GM23248 (cell line): ENCODE measurements at places on chromosomes 5 and 9. TPM values are rescaled to one million over a fixed set of nuclear protein-coding genes. Genes with fewer than 3 reads are reported as not detected.

DNA sequence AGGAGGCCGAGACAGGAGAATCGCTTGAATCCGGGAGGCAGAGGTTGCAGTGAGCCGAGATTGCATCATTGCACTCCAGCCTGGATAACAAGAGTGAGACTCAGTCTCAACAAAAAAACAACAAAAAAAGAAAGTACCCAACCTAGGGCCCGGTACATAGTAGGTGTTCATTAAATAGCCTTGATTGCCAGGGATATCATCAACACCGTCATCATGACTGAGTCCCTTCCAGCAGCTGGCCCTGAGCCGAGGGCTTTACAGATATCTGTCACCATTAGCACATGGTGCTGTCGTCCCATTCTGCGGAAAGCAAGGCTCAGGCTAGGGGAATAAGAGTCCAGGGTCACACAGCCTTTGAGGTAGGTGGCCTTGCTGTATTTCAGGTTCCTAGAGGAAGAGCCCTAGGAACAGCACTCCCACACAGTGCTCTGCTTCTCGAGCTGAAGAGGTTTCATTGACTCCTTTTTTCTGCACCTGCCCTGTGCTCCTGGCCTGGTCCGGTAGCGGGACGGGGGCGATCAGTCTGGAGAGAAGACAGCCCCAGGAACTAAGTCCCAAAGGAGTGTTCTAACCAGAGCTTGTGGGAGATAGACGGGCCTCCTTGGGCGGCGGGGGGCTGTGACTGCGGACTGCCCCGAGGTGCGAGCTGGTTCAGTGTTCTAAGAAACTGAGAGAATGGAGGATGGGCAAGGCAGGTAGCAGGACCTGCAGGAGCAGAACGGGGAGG is 48.2 kb downstream of the CXXC5 start:
- H3K36me3 ChIP-seq = 0 out of 2 replicates have a peak, but pooled peaks cover 3% of the 10 kb centered on the region

- H3K27ac ChIP-seq = no peak overlapping the region
- no peaks in the 10 kb centered on the region for H3K36me3 ChIP-seq
- H3K27me3 ChIP-seq = no peaks in the 10 kb centered on the region
- DNase-seq = no peak
Measured at GRCh38 chr5:92514896-92515295, 1066.1 kb downstream of the NR2F1-AS1 start.

GRCh38 chr5:176528761-176529115 is 8.5 kb downstream of the RNF44 start:
- H3K27me3 ChIP-seq = no peaks in the 10 kb centered on the region
- no peaks in the 10 kb centered on the region for H3K4me1 ChIP-seq
- H3K36me3 ChIP-seq = no peaks in the 10 kb centered on the region
- no peak overlapping the region for H3K27ac ChIP-seq
- no peak for DNase-seq

DNA sequence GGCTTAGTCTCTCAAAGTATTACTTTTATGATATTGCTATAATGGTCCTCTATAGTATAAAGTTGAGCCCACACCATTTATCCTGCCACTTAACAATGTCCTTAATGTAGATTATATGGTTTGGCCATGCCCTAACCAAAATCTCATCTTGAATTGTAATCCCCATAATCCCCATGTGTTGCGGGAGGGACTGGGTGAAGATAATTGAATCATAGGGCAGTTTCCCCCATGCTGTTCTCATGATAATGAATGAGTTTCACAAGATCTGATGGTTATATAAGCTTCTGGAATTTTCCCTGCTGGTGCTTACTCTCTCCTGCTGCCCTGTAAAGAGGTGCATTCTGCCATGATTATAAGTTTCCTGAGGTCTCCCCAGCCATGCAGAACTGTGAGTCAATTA is 498.8 kb downstream of the RAB3C start:
- peaks cover 14% of the 10 kb centered on the region for H3K4me1 ChIP-seq
- DNase-seq = no peak
- no peaks in the 10 kb centered on the region for H3K36me3 ChIP-seq
- H3K27ac ChIP-seq = no peak overlapping the region

DNA sequence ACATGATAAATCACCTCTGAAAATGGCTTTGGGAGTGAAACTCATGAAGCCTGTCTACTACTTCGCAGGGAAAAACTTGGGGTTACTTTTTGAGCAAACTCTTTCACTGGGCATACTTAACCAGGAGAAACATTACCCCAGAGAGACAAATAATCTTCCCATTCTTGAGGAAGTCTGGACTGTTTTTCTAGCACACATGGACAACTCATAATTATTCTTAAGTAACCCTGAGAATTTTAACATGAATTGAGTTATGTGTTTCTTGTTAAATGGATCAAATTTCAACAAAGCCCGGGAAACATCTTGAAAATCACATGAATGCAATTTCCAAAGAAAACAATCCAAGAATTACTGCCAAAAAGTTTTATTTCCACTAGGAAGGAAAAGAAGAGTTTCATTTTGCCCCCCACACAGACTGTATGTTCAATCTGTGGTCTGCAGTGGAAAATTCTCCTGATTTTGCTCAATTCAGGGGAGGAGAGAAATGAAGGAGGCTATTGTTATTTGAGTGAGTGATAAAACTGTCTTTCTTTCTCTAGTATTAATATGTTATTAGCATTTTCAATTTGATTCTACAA is 564.8 kb upstream of the CLINT1 start:
- no peaks in the 10 kb centered on the region; the same call in 1 of the 2 replicates for H3K4me1 ChIP-seq
- no peaks in the 10 kb centered on the region for H3K36me3 ChIP-seq
- H3K27ac ChIP-seq = no peak overlapping the region
- no peaks in the 10 kb centered on the region for H3K27me3 ChIP-seq
- no peak for DNase-seq

DNA sequence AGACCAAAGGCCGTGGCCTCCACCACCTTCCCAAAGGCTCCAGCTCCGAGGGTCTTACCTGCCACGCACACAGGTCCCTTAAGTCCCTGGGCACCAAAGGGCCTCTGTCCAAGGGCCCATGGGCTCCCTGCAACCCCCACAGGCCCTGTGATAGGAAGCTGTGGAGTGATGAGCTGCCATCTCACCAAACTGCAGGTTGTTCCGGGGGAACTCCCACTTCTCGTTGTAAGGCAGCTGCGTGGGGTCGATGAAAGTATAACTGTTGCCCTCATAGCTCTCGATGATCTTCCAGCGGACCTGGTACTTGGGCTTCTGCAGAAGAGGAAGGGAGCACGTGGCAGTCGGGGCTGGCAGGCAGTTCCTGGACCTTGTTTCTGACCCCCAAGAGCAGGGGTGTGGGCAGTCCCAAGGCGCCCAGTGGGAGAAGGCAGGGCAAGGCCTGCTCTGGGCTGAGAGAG is 24.8 kb downstream of the CSF1R start:
- no peak overlapping the region for H3K4me3 ChIP-seq
- H3K27ac ChIP-seq = no peak overlapping the region
- DNase-seq = no peak
- no peaks in the 10 kb centered on the region for H3K36me3 ChIP-seq

DNA sequence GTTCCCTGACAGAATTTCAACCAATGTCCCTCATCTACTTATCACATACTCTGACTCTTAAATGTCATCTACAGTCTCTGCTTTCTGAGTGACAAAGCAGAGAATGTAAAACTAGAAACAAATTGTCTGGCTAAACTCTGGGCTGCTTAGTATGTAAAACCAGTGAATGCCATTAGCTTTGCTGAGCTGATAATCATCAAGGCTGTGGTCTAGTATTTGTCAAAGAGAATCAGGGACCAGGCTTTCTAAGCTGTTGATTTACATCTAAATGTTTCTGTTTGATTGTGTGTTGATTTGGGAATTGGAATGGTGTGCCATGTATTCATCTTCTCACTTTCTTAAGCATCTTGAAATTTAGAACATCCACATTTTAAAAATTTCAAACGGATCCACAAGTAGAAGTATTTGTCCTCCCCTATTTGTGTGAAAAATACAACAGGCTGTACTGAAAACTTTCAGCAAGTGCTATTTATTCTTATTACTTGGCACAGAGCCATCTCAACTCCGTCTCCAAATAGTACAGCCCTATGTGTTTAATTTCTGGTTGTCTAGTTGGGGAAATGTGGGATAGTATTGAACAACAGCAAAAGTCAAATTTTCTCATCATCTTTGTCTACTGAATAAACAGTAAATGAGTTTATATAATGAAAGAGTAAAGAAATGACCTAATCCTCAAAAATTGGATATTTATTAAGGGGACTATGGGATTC is 251.5 kb downstream of the KCTD16 start:
- H3K27me3 ChIP-seq = no peaks in the 10 kb centered on the region
- no peak overlapping the region for H3K4me3 ChIP-seq
- no peak for DNase-seq
- 0 out of 2 replicates have a peak, but pooled peaks cover 3% of the 10 kb centered on the region for H3K4me1 ChIP-seq
- no peaks in the 10 kb centered on the region for H3K36me3 ChIP-seq
- no peak overlapping the region for H3K27ac ChIP-seq

PCDHB9 gene
- 1.5 and 2.5 TPM in 2 replicates for total RNA-seq

DNA sequence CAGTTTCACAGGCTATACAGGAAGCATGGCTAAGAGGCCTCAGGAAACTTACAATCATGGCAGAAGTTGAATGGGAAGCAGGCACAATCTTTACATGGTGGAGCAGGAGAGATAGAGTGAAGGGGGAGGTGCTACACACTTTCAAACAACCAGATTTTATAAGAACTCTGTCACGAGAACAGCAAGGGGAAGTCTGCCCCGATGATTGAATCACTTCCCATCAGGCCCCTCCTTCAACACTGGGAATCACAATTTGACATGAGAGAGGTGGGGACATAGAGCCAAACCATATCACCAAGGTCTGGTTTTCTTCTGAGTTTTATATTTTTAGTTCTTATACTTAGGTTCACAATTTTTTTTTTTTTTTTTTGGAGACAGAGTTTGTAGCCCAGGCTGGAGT is 16.1 kb downstream of the ZCCHC9 start:
- no peak for DNase-seq
- no peak overlapping the region for H3K27ac ChIP-seq
- no peak overlapping the region for H3K4me3 ChIP-seq

TMEM174 gene
- total RNA-seq = not detected in 2 replicates

DNA sequence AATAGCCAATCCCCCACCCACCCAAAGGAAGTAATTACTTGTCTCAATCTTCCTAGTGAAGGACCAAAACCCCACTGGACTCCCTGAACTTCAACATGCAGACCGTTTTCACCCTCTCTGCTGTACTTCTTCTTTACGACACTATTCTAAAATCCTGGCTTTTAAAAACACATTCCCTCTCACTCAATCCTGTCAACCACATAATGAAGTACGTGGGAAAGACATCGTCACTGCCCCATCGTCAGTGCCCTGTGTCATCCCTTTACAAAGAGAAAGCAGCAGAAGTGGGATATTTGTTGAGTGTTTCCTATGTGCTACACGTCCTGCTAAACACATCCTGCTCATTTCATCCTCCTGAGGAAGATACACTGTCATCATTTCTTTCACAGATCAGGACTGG is 54.2 kb downstream of the MAPKAP1 start:
- no peak overlapping the region for H3K27ac ChIP-seq
- H3K4me3 ChIP-seq = no peak overlapping the region
- DNase-seq = no peak
- H3K36me3 ChIP-seq = no peaks in the 10 kb centered on the region
- peaks cover 56% of the 10 kb centered on the region for H3K4me1 ChIP-seq

GRCh38 chr9:68619636-68620035 is 79.0 kb upstream of the TMEM252 start:
- no peak overlapping the region for H3K4me3 ChIP-seq
- no peaks in the 10 kb centered on the region for H3K36me3 ChIP-seq
- DNase-seq = no peak
- no peaks in the 10 kb centered on the region for H3K27me3 ChIP-seq

GRCh38 chr5:55569513-55569865 is 34.7 kb upstream of the PLPP1 start:
- H3K27me3 ChIP-seq = no peaks in the 10 kb centered on the region
- H3K4me3 ChIP-seq = no peak overlapping the region
- H3K4me1 ChIP-seq = peaks cover 24% of the 10 kb centered on the region
- no peaks in the 10 kb centered on the region for H3K36me3 ChIP-seq

DNA sequence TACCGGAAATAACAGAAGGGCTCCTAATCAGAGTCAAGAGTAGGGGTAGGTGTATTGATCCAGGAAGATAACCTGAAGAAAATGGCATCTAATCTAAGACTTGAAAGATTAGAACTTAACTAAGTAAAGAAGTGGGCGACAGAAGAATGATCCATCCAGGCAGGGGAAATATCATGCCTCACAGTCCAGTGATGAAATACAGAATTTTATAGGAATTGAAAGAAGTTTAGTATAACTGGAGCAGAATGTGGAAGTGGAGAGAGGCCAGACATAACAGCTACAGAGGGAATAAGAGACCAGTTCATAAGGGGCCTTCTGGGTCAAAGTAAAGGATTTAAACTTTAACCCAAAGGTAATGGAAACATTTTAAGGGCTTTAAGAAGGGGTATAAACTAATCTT is 42.2 kb downstream of the ERP44 start:
- no peaks in the 10 kb centered on the region for H3K4me1 ChIP-seq
- no peak overlapping the region for H3K4me3 ChIP-seq
- peaks cover 20% of the 10 kb centered on the region; the same call in 1 of the 2 replicates for H3K36me3 ChIP-seq
- no peak overlapping the region for H3K27ac ChIP-seq
- DNase-seq = no peak

GCNT1 gene
- 8.5 and 26.3 TPM in 2 replicates for total RNA-seq

- no peak overlapping the region for H3K27ac ChIP-seq
- peaks cover 15% of the 10 kb centered on the region for H3K4me1 ChIP-seq
- H3K4me3 ChIP-seq = no peak overlapping the region
- peak; percentile 14 for DNase-seq
- H3K27me3 ChIP-seq = no peaks in the 10 kb centered on the region
Measured at GRCh38 chr9:110319781-110320492, 17.7 kb downstream of the TXNDC8 start.

- no peak overlapping the region for H3K27ac ChIP-seq
- H3K27me3 ChIP-seq = peaks cover 11% of the 10 kb centered on the region; the same call in 1 of the 2 replicates
- peak; percentile 64 for DNase-seq
Measured at GRCh38 chr5:19795218-19795617, 192.8 kb downstream of the CDH18 start.

DNA sequence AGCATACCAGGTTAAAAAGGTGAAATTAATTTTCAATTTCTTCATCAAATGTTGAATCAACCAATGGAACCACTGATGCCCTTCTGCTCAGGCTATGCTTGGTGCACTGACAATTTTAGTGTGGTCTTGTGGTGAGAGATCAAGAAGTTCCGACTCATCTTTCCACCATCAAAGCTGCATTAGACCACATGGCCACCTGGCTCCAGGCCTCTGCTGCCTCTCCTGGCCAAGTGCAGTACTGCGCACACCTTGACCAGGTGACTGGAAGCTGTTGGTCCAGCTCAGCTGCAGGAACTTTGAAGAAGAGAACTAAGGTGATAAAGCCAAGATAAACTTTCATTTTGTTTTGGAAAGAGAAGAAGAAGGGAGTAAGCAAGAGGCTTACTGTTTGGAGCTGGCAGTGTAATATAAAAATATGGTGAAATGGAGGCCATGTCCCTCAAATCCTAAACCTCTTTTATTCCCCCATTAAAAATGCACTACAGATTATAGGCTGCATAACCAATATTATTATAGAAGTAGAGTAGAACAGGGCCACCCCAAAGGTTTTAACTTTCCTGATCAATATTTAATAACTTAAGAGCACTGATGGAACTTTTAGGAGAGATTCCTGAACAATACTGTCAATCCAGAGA is 315.5 kb upstream of the C9orf72 start:
- peak; percentile 6 for DNase-seq
- H3K27me3 ChIP-seq = no peaks in the 10 kb centered on the region
- H3K36me3 ChIP-seq = no peaks in the 10 kb centered on the region
- no peak overlapping the region for H3K27ac ChIP-seq
- no peak overlapping the region for H3K4me3 ChIP-seq
